ENCODE measurements at places on chromosomes 7 and 10. TPM values are rescaled to one million over a fixed set of nuclear protein-coding genes. Genes with fewer than 3 reads are reported as not detected.
A peak's percentile ranks its signal among the peaks of the same experiment; 100 is the strongest.

DNA sequence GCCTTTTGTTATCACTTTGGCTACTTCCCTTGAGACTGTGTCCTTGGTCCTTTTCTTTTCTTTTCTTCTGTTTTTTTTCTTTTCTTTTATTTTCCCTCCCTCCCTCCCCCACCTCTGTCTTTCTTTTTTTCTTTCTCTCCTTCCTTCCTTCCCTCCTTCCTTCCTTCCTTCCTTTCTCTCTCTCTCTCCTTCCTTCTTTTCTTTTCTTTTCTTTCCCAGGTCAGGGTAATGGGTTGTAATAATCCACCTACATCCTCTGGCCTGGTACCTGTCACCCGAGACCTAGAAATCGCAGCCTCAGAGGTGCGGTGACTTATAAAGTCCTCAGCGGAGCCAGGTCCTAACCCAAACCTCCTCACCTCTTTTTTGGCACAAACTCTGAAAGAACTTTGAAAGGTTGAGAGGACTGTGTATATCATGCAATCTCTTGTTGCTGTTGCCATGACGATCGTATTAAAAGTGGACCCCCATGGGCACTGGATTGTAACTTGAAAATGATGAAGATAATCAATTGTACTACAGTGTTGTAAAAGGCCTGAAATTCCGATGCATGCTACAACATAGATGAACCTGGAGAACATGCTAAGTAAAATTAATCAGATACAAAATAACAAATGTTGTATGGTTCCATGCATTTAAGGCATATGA is 140.7 kb upstream of the AGK start:
- peak; percentile 27 for DNase-seq

- no peak for DNase-seq
Observed at GRCh38 chr10:75803816-75804552, 372.6 kb downstream of the LRMDA start.

DNA sequence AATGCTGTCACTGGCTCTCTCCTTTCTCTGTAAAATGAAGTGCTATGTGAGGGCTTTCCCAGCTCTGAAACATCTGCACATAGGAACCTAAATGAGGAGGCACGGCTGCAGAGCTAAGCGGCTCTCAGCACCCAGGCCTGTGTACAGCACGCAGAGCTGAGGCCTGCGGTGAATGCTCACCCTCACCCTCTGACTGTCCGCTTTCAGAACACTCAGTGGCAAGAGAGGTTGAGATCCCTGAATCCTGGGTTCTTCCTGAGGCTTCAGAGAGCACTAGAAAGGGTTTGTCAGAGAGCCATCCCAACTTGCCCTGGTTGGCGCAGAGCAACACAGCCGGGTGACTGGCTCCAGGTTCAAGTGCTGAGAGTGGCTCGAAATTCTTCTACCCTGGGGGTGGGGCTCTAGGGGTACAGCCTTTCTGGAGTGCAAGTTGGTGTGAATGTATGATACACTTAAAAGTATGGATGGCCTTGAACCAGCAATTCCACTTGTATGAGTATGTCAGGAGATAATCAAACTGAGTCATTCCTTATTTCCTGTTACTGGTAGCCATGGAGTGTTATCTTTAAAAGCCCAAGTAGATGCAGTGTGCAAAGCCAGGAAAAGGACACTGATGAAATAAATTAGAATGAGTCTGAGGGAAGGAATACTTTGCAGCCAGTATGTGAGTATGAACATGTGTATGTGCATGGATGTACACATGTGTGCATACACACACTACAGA is 1.7 kb upstream of the CCDC201 start:
- no peak for DNase-seq

- DNase-seq: no peak
Observed at GRCh38 chr10:116631871-116632295, 11.1 kb downstream of the PNLIPRP2 start.

- no peak for DNase-seq
Observed at GRCh38 chr10:101132636-101133473, 1.8 kb downstream of the TLX1 start.

DNA sequence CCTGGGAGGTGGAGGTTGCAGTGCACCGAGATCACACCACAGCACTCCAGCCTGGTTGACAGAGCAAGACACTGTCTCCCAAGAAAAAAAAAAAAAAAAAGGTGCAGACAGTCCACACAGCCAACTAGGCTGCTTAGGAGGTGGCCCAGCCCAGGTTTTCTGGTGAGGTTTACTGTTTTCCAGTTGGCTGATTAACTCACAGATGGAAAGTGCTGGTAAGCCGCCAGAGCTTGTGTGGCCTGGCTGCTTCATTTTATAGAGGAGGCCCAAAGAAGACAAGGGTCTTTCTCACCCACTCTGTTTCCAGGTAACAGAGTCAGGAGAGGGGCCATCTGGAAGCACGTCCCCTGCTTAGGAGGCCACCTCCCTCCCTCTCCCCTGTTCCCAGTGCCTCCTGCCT is 6.2 kb downstream of the RHBDD2 start:
- no peak for DNase-seq

DNA sequence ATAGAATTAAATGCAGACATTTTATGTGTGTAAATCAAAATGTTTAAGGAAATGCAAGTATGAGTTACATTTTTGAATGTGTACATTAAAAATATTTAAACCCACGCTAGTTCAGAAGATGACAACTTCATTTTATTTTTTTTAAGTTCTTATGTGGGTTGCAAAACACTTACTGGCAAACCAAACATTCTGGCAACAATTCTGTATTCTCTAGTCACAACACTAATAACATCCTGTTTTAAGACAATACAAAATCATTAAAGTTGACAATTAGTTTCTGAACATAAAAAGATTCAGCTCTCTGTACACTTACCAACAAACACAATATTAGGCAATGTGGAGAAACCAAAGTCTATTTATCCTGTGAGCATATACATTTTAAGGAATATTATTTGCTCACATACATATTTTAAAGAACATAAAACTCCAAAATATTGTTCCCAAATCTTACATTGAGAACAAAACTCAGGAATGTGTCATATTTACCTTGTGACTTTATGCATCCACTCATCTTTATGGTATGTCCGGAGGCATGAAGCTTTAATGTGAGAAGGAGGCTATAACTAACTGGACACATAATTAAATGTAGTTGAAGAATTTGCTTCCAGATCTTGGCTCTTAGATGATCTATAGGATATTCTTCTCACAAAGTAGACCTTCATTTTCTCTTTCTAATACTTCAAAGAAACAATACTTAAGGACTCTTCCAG is 134.7 kb downstream of the DGKB start:
- DNase-seq: no peak

- no peak for DNase-seq
Observed at GRCh38 chr10:110914431-110914830, 4.5 kb downstream of the BBIP1 start.

GRCh38 chr7:133412942-133413341 is 160.1 kb downstream of the EXOC4 start:
- no peak for DNase-seq

GRCh38 chr7:4805984-4806300 is 30.5 kb downstream of the AP5Z1 start:
- no peak for DNase-seq

GRCh38 chr10:70913191-70913892 is 25.0 kb upstream of the PCBD1 start:
- DNase-seq: no peak

DNA sequence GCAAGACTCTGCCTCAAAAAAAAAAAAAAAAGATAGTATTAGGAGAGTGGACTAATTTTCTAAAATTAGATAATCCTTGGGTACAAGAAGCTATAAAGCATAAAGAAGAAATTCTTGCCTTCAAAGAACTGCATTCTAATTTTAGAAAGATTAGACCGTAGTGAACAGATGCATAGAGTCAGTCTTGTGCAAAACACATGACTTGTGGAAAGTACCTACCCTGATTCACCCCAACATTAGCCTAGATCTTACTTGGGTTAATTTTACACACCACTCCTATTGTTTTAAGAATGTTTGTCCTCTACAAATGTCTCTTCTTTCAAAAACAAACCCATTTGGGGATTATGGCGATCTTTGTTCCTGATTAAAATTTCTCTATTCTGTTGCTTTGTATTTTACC is 38.9 kb upstream of the SP8 start:
- no peak for DNase-seq

GRCh38 chr7:152899548-152900109 is 140.1 kb downstream of the ACTR3B start:
- no peak for DNase-seq

DNA sequence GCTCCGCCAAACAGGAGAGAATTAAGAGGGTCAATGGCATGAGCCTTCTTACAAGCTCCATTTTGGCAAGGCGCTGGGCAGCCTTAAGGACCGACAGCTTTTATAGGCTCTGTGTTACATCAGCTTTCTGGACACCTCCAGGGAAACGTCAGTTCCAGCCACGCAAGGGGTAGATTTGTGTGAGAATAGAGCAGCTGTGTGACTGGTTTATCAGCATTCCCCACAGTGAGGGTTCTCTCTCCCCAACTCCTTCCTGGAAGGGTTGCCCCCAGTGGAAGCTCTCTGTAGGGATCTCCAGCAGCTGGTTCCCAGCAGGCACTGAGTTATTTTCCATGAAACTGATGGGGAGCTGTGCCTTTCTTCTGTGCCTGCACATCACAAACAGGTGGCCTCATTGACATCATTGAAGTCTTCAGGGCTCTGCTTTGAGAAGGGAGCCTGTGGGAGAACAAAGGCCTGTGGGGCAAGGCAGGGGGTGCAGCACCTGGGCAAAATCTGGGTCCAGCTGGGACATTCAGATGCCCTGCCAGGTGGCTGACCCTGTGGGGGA is at the start of gene CUZD1:
TSS of gene CUZD1 (minus strand) at position 75 of the 550 bp plus-strand sequence. CDS start at position 61, 14 bp downstream.
- DNase-seq: peak; percentile 77

GRCh38 chr7:135693558-135693957 is 31.2 kb downstream of the STMP1 start:
- no peak for DNase-seq

- DNase-seq: no peak
Observed at GRCh38 chr7:126667742-126668366, 584.9 kb downstream of the GRM8 start.

DNA sequence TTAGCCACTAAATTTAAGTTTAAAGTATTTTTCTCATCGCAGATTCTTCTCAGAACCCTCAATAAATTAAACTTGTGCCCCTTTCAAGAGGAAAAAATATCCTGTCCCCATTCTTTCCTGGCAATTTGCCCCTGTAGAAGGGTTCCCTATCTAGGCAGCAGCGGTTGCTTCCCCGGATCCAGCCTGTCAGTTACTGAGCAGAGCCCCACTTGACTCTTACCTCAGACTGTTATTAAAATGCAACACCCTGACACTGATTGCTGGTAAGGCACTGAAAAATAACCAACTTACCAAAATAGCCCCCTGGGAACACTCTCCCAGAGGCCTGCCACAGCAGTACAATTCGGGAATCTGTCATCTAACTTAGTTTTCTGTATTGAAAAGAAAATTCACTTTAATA is 13.9 kb downstream of the LMTK2 start:
- no peak for DNase-seq

Gene SORCS3
- 0.43 TPM for polyA plus RNA-seq

Gene NODAL
- 12.0 TPM for polyA plus RNA-seq

Gene HOXA6
- polyA plus RNA-seq: not detected

Gene FGFBP3
- 65.7 TPM for polyA plus RNA-seq

Gene ACTR3C
- polyA plus RNA-seq: 1.8 TPM

Gene SCART1
- not detected for polyA plus RNA-seq

Gene C7orf33
- not detected for polyA plus RNA-seq

Gene PIP
- polyA plus RNA-seq: not detected

Gene IRF5
- polyA plus RNA-seq: 0.37 TPM

Gene TMEM196
- 0.57 TPM for polyA plus RNA-seq
